ENCODE measurements at places on chromosomes 4 and X.
A peak's percentile ranks its signal among the peaks of the same experiment; 100 is the strongest.

DNA sequence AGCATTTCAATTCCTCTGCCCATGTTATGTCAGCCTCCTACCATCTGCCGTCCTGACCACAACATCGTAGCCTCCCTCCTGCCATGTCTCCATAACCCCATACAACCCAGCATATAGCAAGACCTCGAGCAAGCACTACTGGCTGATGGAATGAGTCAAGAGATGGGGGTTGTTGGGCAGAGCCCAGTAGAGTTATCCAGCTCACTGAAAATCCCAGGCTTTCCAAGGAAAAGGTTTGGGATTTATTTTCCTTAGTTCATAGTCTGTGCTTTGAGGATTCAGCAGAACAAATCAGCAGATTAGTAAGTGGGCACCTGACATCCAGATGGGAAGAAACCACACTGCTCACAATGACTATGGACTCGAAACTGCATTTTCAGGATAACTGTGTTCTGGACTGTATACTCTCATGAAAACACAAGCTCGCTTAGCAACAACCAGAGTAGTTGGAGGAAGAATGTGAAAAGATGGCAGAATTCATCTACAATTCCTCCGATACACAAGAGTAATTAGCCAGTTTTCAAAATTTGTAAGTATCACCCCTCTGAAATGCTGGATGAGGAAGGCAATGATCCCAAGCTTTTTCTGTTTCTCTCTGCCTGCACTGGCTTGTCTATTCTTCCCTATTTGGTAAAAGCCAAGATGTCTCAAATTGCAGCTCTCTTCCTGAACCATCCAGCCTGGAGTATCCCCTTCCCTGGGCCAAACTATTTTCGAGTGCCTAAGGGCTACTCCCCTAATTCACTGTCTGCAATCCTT is 186.2 kb upstream of the TBL1X start:
- DNase-seq = no peak

DNA sequence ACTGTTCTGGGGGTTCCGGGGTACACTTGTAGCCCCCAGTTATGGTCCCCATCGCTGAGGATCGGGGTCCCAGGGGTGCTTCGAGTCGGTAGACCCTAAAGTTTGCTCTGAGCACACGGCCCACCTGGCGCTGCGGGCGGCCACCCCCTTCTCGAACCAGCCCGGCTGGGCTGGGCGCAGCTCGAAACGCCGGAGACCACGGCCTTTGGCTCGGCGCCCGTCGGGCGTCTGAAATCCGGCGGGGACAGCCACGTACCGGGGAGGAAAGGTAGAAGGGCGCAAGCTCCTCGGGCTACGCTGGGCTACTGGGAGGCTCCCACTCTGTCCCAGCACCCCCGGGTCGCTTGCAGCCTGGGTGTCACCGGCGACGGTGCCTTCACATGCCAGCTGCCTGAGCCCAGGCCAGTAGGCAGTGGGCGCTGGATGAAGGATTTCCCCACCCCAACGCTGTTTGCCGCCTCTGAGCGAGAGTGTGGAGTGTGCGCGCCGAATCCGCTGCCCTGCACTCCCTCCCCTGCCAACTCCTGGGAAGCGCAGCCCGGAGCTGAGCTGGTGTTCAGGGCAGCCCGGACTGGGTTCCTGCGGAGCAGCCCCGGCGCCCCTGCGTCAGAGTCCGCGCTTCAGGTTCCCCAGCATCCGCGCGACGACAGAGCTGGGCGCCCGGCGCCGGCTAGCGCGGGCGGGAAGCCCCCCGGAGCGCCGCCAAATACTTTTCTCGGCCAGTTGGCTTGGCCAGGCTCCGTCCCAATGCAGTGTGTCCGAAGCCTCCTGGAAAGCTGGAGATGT is 637 bp downstream of the MAMLD1 start:
- DNase-seq = no peak

GRCh38 chr4:163042306-163042705 is 124.4 kb downstream of the NAF1 start:
- DNase-seq = no peak

DNA sequence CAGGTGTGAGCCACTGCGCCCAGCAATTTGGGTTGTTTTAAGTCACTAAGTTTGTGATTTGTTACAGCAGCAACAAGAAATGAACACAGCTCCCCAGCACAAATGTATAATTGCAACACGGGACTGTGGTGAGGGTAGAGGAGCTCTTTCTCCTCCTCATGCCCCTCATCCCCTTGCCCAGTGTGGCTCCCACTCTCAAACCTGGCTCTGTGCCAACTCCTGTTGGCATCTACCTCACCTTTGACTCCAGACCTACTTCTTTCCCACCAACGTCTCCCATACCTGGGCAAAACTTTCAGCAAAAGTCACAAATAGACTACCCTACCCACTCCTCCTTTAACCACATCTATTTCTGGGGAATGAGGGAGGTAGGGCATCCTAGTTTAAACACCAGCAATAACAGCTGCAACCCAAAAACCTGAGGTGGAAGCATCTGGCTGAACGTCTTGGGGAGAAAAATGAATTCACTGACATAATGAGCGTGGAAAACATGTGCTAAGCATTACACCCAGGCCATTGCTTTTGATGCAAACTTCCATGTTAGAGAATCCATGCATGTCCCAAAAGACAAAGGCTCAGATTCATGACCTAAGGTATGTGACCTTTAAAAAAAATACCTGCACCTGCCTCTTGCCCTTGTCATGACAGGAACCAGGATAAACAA is 19.2 kb downstream of the LNX1 start:
- no peak for DNase-seq

DNA sequence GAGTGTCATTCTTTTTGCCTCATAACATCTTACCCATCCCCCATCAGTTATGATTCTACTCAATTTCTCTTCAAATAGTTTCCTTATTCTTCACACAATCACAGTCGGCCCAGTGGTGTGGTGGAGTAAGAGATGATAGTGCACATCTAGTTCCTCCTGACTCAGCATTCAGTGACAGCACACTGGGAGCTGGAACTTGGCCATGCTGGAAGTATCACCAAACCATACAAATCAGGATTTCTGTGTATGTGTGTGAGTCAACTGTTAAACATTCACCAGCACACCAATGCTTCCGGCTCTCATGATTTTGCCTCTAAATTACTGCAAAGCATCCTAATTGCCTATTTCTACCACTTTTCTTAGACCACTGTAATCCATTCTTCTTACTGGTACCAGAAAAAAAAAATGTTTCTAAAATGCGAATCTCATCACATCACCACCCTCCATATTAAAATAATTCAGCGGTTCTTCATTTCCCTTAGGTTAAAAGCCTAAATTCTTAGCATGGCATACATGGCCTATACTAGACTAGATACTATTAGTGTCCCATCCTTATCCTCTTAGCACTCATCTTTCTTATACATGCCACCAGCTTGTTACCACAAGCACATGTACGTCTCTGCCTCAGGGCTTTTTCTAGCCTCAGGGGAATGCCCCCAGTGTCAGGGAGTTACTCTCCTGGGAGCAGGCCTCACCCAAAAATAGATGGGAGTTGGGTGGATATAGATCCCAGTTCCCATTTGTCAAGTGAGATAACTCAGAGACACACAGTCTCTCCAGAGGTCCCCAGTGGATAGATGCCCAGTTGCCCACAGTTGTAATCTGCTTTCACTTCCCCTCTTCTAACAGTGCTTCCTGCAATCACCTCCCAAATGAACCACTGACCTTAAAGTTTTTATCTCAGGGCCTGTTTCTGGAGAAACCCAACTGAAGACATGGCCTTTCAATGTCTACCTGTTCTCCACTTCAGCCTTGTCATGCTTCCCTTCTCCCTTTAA is 49.2 kb upstream of the DDX53 start:
- peak; percentile 85 for DNase-seq

- no peak for DNase-seq
These were observed 67.6 kb downstream of the PJA1 start for GRCh38 chrX:69097451-69098236.

DNA sequence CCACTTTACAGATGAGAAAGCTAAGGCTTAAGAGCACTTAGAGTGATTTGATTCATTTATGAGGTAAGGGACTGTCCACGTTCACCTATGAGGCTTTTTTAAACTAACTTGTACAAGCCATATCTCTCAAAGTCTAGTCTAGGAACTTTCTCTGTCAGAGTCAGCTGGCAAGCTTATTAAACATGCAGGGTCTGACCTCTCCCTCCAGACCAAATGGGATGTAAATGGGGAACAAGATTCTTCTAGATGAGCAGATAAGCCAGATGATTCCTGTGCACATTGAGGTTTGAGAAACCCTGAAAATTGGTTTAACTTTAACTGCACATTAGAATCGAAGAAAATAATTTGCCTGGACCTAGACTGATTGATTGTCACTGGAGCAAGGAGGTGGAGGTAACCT is 160.0 kb upstream of the SPRY1 start:
- DNase-seq = no peak

- no peak for DNase-seq
These were observed 52.0 kb downstream of the INTS6L start for GRCh38 chrX:135572436-135572835.

DNA sequence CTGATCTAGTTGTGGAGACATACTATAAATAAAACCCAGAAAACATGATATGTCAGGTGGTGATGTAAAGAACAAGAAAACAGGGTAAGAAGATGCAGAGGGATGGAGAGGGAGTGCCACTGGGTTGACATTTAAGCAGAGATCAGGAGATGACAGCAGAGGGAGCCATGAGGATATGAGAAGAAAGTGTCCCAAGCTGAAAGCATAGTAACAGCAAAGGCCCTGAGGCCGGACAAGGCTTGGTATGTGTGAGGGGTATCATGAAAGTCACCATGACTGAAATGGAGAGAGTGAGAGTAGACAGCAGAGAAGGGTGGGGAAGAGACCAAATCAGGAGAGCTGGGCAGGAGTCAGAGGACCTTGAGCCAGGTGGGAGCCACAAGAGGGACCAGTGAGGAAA is 3.4 kb downstream of the GPKOW start:
- no peak for DNase-seq

GRCh38 chr4:21102667-21103066 is 402.4 kb downstream of the PACRGL start:
- no peak for DNase-seq

DNA sequence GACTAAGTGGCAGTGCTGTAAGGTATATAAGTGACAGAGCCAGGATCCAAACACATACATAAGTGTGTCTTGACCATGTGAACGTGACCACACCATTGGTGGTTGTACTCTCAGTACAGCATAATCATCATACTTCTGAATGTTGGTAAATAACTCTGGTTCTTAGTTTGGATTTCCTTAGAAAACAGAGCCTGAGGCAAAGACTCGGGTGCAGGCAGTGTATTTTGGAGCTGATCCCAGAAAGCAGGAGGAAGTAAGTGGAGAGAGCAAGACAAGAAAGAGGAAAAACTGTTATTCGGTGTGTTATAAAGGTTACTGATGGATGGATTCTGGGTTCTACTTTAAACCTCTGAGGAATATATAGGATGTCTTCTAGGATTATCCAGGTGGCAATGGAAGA is 127.9 kb downstream of the SLC39A8 start:
- DNase-seq = no peak

DNA sequence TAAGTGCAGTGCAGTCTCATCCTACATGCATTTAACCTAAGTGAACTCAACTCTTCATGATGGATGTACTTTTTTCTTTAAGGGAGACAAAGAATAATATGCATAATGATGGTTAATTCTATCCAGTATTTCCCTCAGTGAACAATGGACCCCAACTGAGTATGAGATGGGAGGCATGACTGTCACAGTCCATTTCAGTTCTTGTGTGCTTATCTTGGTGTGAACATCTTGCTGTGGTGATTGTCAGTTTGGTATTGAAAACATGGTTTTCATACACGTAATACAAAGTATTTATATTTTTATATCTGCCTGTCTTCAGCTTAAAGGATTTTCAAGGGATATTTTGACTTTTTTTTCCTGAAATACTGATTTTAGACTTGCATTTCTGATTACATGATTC is 72.0 kb upstream of the NDUFC1 start:
- no peak for DNase-seq

DNA sequence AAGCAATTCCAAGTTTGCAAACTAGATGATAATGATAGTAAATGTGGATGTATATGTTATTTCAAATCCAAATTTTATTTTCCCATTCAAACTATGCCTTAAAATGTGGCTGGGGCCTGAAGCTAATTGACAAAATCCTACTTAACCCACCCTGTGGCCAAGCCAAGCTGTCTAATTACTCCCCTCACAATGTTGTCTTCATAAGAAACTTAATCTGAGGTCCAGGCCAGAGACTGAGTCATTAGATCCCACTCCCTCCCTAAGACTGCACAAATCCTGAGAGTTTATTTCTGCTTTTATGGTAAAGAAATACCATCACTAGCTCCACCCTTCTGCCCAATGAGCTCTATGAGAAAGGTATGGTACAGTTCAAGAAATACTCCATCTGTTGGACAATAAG is 16.6 kb downstream of the SMPX start:
- no peak for DNase-seq
